ENCODE measurements at places on chromosomes 7 and 10.

- no peak for DNase-seq
Observed at GRCh38 chr10:6167456-6167855, 35.3 kb upstream of the PFKFB3 start.

DNA sequence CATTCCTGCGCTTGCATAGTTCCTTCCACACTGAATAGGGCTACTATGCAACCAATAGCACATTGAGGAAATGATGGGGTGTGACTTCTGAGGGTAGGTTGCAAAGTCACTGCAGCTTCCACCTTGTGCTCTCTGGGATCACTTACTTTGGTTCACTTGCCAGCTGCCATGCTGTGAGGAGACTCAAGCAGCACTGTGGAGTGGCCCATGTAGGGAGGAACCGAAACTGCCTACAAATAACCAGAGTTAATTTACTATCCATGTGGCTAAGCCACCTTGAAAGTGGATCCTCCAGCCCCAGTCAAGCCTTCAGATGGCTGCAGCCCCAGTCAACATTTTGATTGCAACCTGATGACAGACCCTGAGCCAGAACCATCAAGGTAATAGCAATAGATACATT, 64.3 kb downstream of the FAM204A start:
- no peak for DNase-seq

DNA sequence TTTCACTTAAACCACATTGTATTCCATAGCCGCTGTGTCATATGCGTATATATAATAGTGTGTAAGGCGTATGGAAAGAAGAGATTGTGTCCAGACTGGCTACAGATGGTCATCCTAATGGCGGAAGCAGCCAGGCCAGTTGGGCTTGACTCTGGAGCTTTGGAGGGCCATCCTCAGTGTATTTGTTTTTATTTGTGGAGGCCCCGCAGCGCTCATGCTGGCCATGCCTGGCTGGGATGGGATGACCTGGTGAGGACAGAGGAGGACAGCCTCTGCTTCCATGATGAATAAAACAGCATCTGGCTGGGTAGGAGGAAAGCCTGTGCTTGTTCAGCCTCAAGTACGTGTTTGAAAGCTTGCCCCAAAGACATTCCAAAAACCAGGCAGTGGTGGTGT, 220.3 kb downstream of the EBF3 start:
- no peak for DNase-seq

DNA sequence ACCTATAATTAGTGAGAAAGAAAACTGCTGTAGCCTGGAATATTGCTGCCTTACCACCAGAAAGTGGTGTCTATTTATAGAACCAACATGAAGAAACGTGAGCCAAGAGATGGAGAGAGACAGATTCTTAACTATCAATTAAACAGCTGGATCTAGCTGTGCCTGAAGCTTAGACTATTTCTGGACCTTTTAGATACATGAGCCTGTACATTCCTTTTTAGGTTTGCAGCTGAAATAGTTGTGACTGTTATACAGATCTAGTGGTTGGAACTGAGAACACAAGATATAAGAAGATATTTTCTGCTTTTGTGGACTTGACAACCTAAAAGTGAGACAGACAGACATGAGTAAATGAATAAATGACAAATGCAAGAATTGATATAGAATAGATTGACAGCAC, 73.4 kb downstream of the CDK14 start:
- no peak for DNase-seq

- no peak for DNase-seq
Observed at GRCh38 chr10:102596506-102596971, 47.7 kb upstream of the TRIM8 start.

GRCh38 chr7:158384746-158385145, 202.9 kb downstream of the PTPRN2 start:
- no peak for DNase-seq

GRCh38 chr10:76015245-76015644, 583.8 kb downstream of the LRMDA start:
- DNase-seq, result no peak

DNA sequence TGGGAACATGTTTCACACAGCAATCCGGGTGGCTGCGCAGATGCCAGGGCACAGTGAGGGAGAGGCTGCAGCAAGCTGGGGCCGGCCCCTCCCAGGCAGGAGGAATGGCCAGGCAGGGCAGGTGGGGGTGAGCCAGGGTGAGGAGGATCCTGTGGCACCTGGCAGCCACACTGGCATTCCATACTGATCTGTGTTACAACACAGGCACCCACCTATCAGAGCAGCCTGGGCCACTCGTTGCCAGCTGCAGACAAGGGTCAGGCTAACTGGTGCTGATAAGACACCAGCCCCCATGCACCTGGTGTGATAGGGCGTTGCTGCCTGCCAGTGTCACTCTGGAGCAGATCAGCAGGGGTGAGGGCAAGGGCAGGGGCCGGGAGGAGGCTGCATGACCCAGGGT, 16.6 kb upstream of the RET start:
- DNase-seq, result no peak

- no peak for DNase-seq
Observed at GRCh38 chr10:16843252-16843870, 26.1 kb upstream of the RSU1 start.

DNA sequence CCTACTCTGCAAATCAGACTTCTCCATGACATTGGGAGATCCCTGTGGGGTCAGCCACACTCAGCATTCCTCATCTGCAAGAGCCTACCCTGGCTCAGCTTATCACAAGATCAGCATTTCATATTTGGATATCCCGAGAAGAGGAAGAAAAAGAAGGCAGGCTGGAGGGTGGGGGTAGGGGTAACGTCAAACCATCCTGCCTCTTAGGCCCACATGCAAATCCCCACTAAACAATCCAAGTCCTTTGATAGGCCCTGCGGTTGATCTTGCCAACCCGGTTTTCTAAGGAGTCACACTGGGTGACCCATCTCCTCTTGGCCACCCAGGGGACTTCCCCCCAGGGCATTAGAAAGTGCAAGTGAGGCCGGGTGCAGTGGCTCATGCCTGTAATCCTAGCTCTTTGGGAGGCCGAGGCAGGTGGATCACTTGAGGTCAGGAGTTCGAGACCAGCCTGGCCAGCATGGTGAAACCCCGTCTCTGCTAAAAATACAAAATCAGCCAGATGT, 128.0 kb upstream of the CALN1 start:
- no peak for DNase-seq

DNA sequence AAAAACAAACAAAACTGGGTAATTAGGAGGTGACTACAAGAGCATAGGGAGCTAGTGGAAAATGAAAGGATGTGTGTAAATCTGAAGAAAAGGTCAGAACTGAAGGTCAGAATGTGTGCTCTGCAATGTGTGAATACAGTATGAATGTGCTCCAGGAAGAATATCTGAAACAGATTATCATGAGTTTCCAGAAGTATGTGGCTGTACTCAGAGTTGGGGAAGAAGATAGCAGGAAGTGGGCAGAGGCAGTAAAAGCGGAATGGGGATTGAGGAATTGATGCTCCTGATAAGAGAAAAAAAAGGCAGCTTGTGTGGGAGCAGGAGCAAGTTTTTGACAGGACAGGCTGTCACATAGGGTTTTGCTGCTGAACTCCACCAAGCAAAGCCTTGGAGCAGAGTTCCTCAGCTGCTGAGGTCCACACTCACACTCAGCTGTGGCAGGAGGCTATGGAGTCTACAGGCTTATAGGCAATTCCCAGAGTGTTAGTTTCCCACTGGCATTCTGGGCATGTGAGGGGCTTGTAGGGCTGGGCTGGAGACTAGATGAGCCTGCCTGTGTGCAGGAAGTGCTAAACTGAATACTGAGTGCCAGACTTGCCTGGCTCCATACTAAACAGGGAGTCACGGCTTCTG, 22.9 kb downstream of the H2AZ2 start:
- DNase-seq, result no peak

GRCh38 chr7:4683043-4683883, 1.2 kb downstream of the FOXK1 start:
- DNase-seq, result peak; percentile 15

DNA sequence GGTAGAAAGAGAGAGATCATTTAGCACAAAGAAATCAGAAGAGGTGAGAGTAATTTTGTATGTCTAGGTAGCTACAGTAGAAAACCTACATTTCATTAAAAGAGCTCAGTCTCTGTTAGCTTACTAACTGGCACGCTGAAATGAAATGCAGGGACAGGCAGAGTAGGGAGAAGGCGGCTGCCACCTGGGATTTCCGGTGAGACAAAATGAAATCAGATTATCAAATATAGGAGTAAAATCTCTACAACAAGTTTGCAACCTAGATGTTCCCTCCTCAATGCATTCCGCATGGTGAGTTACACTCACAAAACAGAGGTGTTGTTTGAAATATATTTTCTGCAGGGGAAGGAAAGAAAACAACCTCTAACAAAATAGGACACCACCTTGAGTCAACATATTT, 55.9 kb downstream of the VOPP1 start:
- DNase-seq, result no peak

- DNase-seq, result no peak
Observed at GRCh38 chr7:53947732-53948131, 594.4 kb upstream of the VSTM2A start.

- no peak for DNase-seq
Observed at GRCh38 chr10:119522747-119523426, 19.6 kb downstream of the RGS10 start.

- DNase-seq, result no peak
Observed at GRCh38 chr10:60257767-60258428, 131.8 kb downstream of the ANK3 start.

DNA sequence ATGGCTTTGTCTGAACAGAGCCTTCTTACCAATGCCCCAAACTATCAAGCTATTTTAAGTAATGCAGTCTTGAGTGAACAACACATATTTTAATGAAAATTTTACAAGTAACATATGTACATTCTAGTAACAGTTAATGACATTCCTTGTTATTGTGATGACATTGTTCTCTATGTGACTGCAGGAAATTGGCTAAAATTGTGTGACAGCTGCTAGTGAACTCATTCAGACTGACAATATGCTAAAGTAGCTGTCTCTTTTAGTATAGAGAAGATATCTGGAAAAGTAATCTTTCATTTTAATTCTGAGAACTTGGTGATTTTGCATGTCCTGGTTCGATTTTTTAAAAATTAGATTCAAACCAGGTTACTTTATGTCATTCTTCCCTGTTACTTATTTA, 259.8 kb upstream of the MAGI2 start:
- DNase-seq, result no peak

DNA sequence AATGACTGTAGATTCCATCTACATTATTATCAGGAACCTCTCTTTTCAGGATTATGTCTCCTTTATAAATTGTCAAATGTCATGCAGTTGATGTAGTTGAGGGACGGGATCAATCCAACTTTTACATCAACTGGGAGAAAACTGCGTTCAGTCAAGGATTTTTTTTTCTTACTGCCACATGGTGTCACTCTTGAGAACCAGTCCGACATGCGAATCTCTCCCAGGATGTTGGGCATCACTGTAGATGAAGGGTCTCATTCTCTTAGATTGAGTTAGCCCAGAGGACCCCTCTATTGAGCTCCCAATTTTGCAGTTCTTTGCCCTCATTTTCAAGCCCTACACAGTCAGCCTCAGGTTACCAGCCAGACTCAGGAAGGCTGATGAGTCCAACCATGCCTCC, 120.3 kb upstream of the PTPRZ1 start:
- DNase-seq, result no peak

DNA sequence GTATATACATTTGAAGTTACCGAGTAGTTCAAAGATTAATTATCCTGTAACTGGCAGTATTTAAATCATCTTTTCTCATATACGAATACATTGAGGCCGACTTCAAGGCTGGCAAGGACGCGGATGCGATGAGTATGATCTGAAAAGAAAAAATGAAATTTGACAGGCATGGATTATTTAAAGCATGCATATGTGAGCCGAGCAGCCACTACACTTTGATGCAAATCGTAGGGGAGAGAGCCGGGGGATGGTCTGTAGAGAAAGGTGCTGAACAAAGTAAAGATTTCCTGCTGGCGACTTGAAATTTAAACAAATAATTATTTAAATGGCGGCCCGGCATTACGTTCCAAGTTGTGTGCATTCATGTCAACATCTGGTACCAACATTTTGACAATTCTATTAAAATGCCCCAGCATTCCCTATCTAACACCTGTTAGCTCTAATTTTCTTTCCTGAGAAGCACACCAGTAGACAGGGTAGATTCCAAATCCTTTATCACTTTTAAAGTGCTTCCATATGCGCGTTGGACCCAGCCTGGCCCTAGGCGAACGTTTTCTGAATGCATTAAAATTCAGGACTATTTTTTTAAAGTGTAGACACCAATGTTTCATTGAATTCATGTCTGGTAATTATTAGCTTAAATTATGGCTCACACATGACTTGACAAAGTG, 188.7 kb downstream of the EMX2 start:
- no peak for DNase-seq

GRCh38 chr10:60444494-60445064, 54.9 kb upstream of the ANK3 start:
- DNase-seq, result no peak

DNA sequence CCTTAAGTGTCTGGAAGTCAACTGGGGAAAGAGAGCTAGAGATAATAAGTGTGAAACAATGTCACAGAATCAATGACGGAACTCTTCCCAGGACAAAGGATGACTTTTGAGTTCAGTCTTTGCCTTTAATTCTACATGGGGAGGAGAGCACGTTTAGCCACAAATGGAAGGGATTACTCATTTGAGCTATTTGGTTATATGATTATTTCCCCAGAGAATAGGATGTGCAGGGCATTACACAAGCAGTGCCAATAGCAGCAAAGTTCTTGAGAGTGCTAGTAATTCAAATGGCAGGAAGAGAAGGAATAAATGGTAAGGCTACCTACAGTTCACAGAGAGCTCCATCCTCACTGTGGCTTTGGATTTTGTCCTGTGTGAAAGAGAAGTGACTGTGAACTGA, 6.0 kb downstream of the EGFR start:
- no peak for DNase-seq

- DNase-seq, result no peak
Observed at GRCh38 chr10:44387853-44388251, 3.0 kb upstream of the CXCL12 start.

DNA sequence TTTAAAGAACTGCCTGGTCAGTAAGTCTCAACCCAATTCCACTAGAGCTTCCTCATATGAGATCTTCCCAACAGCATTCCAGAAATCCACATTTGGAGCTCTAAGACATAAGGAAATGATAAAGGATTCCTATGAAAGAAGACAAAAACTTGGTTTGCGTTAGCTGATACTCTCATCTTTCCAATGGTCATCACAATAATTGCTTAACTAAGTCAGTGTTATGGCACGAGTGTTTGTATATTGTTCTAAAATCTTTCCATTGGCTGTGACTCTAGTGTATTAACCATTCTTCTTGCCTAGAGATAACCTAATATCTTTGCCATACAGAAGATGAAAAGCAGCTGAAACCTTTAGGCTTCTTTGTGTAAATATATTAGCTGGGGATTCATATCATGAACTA, 289.0 kb downstream of the SNX13 start:
- DNase-seq, result no peak

GRCh38 chr10:49322371-49323170, 23.6 kb downstream of the C10orf71 start:
- no peak for DNase-seq

- DNase-seq, result no peak
Observed at GRCh38 chr7:102451371-102452054, 13.2 kb downstream of the ALKBH4 start.
